ENCODE measurements at places on chromosomes 7 and 10.

DNA sequence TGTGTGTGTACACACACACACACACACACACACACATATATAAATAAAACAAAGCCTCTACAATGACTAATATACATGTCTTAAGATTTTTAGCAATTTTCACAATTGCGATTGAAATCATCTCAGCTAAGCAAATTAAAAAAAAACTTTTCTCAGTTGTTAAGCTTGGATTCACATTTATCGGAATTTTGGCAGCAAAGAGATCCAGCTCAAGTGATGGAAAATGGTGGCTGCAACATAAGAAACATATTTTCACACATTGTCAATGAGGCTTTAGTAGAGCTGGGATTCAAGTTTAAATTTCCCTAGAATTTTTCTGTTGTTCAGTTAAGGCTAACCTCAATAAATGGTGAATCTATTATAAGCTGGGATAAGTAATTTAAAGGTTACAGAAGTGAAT lies 768.6 kb upstream of the SORCS1 start:
- no peak for DNase-seq

- DNase-seq: no peak
These were observed 22.0 kb upstream of the ANLN start for GRCh38 chr7:36367561-36368077.

DNA sequence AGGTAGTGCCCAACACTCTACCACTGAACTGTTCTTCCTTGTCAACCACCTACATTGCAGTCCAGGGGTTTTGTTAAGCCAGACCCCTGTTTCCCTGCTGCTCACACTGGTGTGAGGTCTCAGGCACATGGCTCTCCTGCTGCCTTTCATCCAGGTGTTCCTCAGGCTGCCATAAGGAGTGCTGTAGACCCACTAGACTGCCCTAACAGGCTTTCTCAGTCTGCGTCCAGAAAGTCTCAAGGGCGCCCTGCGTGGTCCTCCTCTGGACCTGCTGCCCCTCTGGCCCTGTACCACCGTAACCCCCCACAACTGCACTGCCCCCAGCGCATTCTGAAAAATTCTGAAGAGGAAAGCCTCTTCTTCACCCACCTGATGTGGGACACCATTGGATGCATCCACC lies 225.7 kb upstream of the ANKRD30A start:
- DNase-seq: no peak

DNA sequence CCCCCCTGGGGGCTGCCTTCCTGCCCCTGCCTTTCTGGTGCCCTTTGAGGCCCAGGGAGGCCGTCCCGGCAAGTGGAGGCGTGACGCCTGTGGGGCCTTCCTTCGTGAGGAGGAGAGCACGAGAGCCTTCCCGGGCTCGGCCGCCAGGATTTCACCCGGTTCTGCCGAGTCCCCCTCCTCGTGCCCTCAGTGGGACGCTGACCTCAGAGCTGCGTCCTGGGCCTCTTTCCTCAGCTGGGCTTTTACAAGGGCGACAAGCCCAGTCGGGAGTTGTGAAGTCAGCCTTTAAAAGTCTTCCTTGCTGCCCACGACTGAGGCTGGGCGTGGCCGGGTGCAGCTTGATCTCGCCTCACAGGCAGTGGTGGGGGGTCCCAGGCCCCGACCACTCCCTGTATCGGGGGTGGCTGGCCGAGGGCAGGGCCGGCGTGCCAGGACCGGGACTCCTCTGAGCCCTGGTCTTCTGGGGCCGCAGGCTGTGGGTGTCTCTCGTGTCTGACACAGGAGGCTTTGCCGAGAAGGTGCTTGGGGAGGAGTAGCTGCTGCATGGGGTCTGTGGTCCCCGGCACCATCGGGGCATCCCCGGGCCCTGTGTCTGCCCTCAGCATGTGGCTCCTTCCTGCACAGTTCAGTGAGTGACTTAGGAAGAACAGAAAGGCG lies 41.8 kb downstream of the FAM20C start:
- DNase-seq: no peak

DNA sequence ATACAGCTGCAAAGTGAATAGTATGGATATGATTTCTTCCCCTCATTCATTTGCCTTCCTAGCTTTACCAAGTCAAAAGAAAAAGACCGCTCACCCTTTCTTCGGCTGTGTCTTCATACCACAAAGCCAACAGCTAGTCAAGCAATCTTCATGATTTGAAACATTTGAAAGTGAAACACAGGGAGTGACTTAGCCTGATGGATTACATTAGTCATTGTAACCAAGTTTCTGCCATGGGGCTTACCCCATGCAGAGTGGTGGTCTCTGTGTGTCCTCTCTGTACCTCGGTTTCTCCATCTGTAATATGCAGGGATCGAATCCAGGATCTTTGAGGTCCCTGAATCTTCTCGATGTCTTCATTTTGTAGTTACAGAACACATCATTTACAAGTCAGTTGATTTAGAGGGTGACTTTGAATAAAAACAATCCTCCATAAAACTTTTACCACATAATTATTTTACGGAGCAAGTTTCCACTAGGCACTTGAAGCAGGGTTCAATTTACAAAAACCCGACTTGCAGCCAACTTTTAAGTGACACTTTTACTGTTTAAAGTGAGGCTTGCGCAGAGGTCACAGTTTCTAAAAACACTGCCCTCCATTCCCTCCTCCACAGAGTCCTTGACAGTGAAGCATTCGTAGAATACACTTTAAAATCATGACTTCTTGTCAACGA lies 2.2 kb upstream of the LGI1 start:
- no peak for DNase-seq

GRCh38 chr10:95500649-95501048 lies 60.5 kb downstream of the SORBS1 start:
- no peak for DNase-seq

GRCh38 chr7:138352570-138353461 lies 107.2 kb upstream of the TRIM24 start:
- no peak for DNase-seq

- DNase-seq: no peak
These were observed 10.4 kb downstream of the GRM3 start for GRCh38 chr7:86653919-86654659.

DNA sequence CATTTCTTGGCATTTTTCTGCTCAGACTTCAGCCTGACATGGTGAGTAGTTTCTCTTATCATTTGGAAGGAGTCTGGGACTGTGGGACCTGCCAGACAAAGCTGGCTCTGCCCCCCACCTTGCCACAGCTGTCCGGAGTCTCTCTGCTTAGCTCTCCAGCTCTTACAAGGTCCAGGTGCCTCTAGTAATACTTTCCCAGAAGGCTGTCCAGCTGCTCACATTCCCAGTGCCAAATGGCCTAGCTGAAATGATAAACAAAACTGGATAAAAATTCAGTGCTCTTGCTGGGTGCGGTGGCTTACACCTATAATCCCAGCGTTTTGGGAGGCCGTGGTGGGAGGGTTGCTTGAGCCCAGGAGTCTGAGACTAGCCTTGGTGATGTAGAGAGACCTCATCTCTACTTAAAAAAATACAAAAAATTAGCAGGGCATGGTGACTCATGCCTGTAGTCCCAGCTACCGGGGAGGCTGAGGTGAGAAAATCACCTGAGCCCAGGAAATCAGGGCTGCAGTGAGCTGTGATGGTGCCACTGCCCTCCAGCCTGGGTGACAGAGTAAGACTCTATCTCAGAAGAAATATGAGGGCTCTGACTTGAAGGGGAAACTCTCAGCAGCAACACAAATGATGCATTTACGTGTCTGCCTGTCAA lies 86.8 kb downstream of the C10orf90 start:
- DNase-seq: no peak

DNA sequence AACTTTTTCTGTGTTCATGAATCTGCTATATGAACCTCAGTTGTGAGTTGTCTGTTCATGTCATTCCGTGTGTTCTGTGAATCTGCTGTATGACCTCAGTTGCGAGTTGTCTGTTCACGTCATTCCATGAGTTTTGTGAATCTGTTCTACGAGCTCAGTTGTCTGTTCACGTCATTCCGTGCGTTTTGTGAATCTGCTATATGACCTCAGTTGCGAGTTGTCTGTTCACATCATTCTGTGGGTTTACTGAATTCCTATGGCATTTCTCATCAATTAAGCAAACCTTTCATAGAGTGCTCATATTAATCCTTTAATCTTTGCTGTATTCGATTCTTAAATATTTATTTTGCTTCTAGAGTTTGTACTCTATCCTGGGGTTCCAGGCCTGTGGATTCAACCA lies 150.6 kb downstream of the DIP2C start:
- DNase-seq: no peak

GRCh38 chr10:65845916-65846315 lies 1079.9 kb upstream of the LRRTM3 start:
- no peak for DNase-seq

- no peak for DNase-seq
These were observed 241.3 kb upstream of the KMT2E start for GRCh38 chr7:104772405-104773345.

- DNase-seq: no peak
These were observed 86.0 kb downstream of the ARID5B start for GRCh38 chr10:61987537-61987936.

- no peak for DNase-seq
These were observed 740 bp downstream of the HTR7 start for GRCh38 chr10:90856964-90857634.

- DNase-seq: no peak
These were observed 39.7 kb downstream of the POU6F2 start for GRCh38 chr7:39017369-39017915.

GRCh38 chr10:47040041-47040491 lies 128.8 kb downstream of the PTPN20 start:
- no peak for DNase-seq

DNA sequence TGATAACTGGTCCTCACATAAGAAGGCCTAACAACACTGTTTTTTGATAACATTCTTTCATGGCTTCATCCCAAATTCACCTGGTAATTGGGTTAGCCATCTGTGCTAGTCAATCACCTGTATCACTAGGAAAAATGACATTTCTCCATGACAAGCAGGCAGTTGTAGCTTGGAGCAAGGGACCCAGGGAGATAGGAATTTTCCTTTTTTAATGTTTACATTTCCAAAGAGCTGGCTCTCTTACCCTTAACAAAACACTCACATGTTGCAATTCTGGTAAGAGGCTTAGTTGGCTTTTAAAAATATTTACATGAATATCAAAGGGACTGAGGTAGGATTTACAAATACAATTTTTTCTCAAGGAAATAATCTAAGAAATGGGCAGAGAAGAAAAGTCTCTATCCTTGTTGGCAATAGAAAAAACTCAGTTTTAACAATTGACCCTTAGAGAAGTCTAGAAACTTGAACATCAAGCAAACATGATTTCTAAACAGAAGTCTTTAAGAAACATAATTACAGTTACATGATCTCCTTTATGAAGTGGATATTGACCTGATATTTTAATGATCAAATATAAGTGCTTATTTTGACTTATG lies 16.1 kb upstream of the AKR1C1 start:
- DNase-seq: no peak

GRCh38 chr10:71887743-71888142 lies 36.7 kb upstream of the PSAP start:
- no peak for DNase-seq

DNA sequence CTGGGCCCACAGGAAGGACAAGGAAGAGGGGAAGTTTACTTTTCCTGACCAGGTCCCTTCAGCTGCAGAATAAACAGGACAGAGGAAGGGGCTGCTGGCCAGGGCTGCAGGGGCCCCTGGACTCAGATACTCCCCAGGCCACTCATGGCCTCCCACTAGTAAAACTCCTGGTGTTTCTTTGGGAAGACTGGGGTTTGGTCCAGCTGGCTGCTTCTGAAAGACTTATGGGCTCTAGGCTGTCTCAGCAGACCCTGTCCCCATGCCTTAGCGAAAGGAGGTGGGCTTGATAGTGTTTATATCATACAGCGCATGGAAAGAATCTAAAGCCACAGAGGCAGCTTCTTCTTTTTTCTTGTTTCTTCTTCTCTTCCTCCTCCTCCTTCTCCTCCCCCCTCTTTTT lies 56.4 kb downstream of the PALD1 start:
- no peak for DNase-seq

- no peak for DNase-seq
These were observed 95.9 kb downstream of the POLL start for GRCh38 chr10:101492205-101492604.

GRCh38 chr10:88538048-88538447 lies 45.1 kb downstream of the RNLS start:
- no peak for DNase-seq

GRCh38 chr7:29142021-29142727 lies 4.2 kb downstream of the CPVL start:
- DNase-seq: no peak

DNA sequence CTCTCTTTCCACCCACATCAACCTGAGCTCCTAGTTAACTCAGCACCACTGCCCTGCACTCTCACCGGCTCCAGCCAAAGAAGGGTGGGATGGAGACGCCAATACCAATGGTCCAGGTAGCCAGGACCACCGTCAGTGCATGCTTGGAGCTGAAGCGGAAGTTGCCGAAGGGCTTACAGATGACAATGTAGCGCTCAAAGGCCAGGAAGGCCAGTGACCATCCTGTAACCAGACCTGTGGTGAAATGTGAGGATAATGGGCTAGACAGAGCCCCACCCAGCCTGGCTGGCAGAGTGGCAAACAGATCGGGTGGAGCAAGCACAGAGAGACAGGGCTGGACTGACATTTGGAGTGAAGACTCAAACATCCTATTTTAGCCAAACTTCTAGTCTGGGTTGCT lies 673 bp downstream of the OPN1SW start:
- no peak for DNase-seq

- no peak for DNase-seq
These were observed 77.8 kb downstream of the PAX2 start for GRCh38 chr10:100823194-100823593.

GRCh38 chr7:85554236-85555178 lies 367.7 kb upstream of the SEMA3D start:
- no peak for DNase-seq

DNA sequence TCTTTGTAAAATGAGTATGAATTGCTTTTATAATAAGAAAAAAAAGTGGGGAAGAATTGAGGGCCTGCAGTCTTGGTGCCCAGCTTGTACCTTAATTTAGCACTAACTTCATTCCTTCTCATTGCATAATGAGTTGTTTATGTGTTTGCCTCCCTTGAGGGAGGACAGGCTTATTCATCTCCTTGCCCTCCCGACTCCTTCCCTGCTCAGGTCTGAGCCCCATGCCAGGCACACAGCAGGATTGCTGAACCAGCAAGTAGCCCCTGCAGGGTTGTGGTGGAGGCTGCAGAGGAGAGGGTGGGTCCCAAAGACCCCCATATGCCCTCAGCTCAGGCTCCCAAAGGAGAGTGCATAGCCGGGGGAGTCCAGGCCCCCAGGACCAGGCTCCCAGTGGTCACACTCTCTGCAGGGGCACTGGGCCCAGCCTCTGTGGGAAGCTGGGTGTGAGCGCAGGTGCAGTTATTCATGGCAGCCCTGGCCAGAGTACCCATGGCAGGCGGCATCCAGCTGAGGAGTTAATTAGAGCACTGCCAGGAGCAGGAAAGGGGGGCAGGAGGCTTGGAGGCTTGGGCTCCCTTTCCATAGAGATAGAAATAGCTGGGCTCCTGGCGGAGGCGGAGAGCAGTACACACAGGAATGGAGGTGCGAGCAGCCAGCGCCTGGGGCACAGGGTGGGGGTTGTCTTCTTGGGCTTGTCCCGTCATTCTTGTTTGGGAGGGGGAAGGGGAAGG lies 28.2 kb upstream of the GOLGA7B start:
- DNase-seq: no peak

DNA sequence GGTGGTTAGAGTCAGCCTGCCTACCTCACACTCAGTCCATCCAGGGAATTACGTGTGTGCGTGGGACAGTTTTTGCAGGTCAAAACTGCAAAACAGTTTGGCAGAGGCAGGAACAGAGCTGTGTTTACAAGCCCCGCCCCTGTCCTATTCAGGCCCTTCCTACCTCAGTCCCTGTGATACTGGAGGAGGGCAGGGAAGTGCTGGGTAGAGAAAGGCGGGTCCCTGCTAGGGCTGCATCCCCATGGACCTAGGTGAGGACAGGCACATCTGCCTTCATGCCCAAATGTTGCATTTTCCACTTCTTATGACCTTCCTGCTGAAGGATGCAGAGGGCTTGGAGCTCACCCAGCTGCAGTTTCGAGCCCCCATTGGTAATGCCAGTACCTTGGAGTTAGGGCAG lies 25.1 kb downstream of the SBDS start:
- no peak for DNase-seq

Data from GM12892 (cell line).